ENCODE measurements at places on chromosomes 11 and 22.

DNA sequence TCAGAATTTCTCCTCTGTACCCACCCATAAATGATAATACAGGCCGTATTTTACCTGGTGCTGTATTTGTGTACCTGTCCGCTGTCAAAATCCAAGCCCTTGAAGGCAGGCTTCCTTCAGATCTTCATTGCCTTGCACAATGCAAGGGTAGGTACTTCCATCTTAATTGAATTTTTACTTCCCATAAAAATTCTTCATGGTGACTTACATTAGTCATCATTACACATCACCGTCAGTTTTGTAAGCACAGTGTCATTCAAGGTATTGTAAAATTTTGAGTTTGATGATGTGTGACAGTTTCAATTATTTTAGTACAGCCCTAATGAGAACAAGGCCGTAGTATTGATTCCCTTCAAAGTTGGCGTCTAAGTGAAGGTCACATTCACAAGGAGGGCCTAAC is 770 bp upstream of the TSG101 start:
- DNase-seq = no peak

GRCh38 chr11:102280245-102280833 is 36.9 kb upstream of the BIRC3 start:
- no peak for DNase-seq

DNA sequence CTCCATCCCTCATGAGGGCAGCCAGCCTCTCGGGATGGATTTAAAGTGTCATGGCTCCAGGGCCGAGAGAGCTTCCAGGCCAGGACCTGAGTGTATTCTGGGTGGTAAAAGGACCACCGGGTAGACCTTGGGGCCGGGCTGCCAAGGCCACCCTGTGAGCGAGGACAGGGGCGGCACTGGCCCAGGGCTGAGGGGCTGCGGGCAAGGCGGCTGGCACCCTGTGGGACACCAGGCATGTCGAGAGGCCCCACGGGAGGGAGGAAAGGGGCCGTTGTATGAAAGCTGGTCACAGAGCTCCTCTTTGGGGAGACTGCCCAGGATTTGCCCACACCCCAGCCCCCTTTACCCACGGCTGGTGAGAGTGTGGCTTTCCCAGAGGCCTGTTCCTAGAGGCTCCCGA is 92.3 kb upstream of the RTL6 start:
- no peak for DNase-seq

- DNase-seq = no peak
These were observed 17.6 kb downstream of the SPCS2 start for GRCh38 chr11:74966651-74967050.

GRCh38 chr11:106763501-106763900 is 254.8 kb downstream of the GUCY1A2 start:
- no peak for DNase-seq

DNA sequence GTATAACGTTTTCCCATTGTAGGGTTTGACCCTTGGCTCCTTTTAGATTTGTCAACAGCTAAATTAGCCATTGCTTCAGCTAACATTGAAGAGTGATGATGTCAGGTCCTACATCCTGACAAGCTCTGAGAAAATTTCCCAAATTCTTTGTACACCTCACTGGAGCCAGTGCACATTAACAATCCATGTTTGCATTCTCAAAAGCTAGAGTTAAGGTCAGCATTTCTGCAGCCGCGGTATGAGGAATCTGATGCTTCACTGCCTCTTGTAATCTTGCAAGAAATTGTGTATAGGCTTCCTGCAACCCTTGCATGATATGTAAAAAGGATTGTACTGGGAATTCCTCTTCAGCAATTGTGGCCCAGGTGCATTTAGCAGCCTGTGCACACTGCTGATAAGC is 33.1 kb upstream of the NCAM1 start:
- no peak for DNase-seq

DNA sequence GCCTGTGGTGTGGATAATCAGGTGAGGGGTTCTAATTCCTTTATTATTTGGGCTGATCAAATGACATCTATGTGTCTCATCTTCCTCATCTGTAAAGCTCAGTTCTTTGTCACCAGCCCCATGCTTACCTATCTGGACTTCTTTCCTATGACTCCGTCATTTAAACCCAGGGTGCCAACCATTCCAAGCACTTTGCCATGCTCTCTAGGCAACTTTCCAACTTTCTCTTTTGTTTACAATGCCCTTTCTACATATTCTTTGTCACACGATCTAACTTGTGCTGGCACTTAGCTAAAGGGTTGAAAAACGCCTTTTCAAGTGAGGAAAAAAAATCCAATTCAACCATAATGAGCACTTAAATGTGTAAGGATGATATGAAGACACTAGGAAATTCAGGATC is 27.9 kb downstream of the EXPH5 start:
- no peak for DNase-seq

DNA sequence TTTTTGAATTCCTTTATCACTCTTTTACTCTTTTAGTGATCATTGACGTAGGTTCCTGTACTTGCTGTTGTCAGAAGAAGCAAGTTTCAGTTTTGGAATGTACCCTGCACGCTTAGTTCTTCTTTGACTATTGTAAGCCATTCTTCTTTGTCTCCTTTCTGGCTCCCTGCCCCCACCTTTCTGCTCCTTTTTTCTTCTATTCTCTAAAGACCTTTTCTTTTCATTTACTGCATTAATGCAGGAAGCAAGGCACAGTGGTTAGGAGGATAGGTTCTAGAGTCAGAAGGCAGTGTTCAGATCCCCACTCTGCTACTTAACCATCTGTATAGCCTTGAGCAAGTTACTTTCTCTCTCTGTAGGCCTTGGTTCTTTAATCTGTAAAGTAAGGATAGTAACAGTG is 33.7 kb upstream of the RAG2 start:
- DNase-seq = peak; percentile 71

DNA sequence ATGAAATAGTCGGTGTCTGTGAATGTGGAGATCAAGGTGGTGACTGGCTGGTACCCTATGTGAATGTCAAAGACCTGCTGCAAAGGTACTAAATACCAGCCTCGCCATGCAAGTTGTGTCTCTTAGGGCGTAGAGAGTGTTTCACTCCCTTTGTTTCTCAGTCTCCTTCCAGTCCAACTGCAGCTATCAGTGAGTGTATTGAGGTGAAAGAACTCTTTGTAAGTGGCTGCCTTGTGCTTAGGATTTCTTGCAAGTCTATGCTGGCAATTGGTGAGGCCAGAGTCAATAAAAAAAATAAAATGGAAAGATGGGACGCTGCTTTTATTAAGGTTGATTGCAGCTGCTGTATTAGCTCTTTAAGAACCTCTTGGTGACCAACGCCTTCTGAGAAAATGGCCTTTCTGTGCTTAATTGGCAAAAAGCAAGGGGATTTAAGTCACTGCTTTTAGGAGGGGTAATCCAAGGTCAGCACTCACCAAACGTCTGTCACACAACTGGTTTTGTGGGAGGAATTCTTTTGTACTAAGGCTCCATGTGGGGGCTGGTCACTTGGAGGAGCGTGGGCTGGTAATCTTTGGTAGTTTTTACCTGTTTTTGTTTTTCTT is 95.1 kb downstream of the PARVA start:
- no peak for DNase-seq

DNA sequence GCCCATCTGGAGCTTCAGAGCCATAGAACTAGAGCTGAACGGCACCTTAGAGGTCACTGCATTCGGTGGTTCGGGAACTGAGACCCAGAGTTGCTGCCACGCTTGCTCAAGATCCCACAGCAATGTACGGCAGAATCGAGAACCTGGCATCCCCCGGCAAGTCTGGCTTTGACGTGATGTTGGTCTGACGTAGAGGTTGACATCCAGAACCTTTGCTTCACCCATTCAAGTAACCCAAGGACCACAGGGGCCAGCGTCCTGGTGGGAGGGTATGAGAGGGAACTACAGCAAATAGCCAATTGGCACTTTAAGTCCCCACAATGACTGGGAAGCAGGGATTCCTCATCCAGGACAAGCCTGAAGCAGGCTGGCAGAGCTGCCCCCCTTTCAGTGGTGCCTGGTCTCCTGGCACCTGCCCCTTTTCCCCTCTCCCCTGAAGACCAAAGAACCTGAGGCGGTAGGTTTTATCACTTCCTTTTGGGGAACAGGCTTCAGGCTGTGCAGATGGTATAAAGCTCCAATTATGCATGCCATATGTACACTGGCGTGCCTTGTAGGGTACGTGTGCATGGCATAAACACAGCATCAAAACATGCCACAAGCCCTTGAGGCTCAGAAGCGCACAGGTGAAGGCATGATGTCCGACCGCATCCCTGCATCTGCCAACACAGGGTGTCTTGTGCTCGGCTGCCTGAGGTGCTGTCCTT is 15.3 kb upstream of the TEF start:
- no peak for DNase-seq

DNA sequence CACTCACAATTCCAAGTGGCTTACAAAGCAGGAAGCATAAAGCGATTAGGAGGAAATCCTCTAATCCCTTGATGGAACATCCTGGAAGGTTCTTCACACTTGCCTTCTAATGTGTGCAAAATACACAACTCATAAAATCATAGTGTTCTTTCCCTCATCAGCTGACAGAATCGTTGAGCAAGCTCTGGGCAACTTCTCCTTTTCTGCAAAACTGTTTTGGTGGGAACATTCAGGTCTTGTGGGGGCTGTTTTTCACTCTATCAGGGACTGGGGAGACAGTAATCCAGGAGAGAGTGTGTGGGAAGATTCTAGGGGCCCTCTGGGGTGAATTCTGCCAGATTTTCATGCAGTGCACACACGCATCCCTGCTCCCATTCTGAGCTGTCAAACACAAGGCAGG is 53.2 kb downstream of the IRAG1 start:
- DNase-seq = no peak

- DNase-seq = no peak
These were observed 318.5 kb downstream of the MIAT start for GRCh38 chr22:26975865-26976264.

DNA sequence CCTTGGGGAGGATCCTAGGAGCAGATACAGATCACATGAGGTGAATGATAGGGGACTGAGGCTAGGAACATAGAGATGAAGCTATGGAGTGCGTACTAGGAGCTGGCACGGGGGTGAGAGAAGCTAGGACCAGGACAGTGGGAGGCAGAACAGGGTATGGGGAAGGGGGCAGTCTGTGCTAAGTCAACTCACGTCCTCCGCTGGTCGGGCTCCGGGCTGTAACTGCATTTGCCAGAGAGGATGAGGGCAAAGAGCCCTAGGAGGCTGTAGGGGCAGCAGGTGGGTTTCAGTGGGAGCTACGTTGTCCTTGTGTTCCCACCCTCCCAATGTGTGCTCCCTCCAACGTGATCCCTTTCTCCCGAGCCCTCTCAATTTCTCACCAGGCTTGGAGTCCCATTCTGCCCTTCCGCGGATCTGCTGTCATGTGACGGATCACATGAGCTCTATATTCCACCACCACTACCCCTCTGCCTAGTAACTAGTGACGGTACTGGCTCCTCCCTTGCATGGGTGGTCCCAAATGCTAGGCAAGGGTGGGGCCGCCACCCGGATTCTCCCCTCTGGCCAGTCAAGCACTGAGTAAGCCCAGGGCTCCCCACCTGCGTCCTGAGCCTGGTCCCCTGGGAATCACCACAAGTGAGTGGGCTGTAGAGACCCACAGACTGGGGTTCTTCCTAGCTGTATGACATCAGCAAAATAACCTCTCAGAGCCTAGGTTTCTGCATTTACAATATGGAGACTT is at the start of gene TPP1:
TSS of gene TPP1 (minus strand) at position 419 of the 742 bp plus-strand sequence. CDS start at position 397, 22 bp downstream.
- peak; percentile 83 for DNase-seq

DNA sequence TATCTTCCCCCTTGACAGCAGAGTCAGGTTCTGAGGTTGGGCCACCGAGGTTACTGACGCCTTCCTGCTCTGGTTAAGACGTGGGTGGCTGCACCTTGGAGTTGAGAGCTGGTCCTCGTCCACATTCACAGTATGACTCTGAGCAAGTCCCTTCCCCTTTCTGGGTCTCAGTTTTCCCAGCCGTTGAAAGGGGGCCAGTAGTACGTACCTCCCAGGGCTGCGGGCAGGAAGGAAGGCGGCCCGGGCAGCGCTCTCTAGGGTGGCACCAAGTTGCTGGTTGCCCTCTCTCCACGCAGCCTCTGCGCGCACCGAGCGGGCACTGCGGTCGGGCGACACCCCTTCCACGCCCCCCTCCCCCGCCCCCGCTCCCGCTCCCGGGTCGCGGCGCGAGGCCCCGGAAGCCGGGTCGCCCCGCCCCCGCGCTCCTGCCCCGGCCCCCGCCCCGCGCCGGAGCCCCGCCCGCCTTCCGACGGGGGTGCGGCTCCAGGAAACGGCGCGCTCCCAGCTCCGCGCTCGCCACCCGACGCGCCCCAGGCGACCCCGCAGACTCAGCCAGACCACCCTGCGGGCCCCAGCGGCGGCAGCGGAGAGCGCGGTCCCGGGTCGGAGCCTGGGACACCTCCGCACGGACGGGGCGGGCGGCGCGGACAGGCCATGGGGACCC is at the start of gene EHBP1L1:
TSS of gene EHBP1L1 (plus strand) at position 486 of the 664 bp plus-strand sequence. CDS start 250 bp downstream, outside the sequence.
- DNase-seq = peak; percentile 79

DNA sequence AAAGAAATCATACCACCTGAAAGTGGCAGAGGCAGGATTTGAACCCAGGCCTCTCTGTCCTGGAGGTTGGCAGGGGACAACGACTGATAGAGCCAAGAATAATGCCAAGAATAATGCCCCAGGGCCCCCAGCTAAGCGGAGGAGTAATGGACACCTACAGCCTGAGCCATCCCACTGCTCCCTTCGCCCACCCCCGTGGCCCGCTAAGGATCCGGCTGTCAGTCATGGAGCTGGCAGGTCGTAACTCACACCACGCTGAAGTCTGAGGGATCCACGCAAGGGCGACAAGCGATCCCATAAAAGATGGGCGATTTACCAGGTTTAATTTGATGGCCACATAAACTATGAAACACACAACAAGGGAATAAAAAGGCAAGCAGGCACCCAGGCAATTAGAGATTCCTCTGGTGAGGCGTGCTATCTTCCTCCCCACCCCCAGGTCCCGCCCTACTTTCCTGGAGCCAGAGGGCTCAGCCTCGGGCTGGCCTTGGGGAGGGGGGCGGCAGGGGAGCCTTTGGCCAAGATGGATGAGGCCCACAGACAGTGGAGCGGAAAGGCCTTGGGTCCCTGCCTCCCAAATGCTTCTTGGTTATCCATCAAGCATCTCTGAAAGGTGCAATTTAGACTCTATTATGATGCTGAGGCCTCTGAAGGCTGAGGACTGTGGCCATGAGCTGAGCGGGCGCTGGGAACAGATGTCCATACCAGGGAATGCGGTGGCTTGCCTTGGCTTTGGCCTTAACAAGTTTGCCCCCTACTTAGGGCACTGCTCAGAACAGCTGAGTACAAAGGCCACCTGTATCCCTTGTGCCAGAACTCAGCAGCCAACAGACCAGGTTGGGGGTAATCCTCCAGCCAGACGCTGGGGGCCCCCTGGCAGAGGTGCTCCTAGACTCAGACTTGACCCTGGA is 55.2 kb downstream of the MACROD1 start:
- DNase-seq = no peak

DNA sequence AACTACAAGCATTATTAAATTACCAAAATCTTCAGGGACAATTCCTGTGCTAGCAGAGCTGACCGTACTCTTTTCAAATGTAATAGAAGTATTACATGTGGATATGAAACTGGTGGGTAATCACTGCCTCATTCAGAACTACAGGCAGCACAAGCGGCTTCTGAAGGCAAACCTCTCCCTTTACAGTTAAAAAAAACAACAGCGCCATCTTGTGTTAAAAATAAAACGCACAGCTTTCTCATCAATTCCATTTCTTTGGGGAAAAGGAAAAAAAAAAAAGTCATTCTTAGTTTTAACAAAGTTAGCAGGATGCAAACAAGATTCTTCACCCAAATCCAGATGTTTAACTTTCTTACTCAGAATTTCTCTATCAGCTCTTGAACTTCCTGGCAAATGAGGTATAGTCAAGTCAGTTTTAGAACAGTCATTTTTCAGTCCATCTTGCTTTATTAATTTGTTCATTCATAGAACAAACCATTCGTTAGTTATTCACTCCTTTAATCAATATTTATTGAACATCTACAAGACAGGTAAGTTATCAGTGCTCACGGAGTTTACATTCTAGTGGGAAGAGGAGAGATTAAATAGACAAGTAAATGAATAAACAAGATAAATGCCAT is 331.8 kb upstream of the MPPED2 start:
- no peak for DNase-seq

GRCh38 chr22:21865041-21865440 is 2.4 kb downstream of the MAPK1 start:
- DNase-seq = no peak
